ENCODE measurements at places on chromosomes 11 and 22. TPM values are rescaled to one million over a fixed set of nuclear protein-coding genes. Genes with fewer than 3 reads are reported as not detected.

Gene OMP
- not detected for total RNA-seq

Gene MMP8
- total RNA-seq, result not detected

Gene KRTAP5-8
- total RNA-seq, result not detected

Gene MAJIN
- total RNA-seq, result not detected

Gene KRTAP5-9
- not detected for total RNA-seq

Gene HBG1
- total RNA-seq, result not detected

Gene CHRNA10
- total RNA-seq, result not detected
